ENCODE measurements at places on chromosomes 16 and 17. TPM values are rescaled to one million over a fixed set of nuclear protein-coding genes. Genes with fewer than 3 reads are reported as not detected.

The FAM117A gene
- 2.8 TPM for total RNA-seq

DNA sequence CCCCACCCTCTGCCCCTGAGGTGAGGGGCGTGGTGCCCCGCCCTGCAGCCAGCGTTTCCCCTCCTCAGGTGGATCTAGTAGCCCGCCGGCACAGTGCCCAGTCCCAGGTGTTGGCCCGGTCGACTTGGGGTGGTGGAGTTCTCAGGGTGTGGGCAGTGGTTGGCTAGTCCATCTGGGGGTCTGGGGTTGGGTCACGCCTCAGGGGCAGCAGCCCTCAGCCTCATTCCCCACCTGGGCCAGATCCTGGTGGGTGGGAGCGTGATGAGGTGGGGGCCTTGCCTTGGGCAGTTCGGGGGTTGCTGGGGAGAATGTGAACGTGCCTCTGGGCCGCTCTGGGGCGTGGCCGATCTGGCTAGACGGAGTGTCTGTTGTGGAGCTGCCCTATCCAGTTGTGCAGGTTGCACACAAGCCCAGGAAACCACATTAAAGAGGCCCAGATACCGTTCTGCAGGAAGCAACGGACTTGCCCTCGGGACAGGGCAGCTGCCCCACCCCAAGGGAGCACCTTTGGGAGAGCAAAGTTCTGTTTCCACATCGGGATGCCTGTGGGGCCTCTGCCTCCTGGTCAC, 32.0 kb downstream of the GSE1 start:
- no peak for DNase-seq

The SETD6 gene
- total RNA-seq, result 10.5 TPM

- no peak for DNase-seq
Measured at GRCh38 chr17:41505007-41505808, at the start of gene KRT13. Gene KRT13 (minus strand): TSS chr17:41505612. CDS start chr17:41505550, 62 bp downstream.

The CEP20 gene
- 14.4 TPM for total RNA-seq

DNA sequence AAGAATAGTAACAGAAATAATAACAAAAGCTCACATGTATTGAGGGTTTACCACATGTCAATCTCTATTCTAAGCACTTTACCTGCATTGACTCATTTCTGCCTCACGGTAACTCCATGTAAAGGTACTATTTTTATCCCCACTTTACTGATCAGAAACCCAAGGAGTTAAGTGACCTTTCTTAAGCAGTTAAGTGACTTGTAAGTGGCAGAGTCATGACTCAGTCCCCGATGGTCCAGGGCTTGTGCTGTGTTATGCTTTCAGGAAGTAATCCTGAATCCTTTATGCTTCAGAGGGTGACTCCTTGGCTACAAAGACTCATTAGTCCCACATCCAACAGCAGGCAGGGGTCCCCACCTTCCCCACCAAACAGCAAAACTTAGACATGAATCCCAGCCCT, 66.5 kb downstream of the MRM1 start:
- DNase-seq, result no peak

- peak; percentile 92 for DNase-seq
Measured at GRCh38 chr16:14501331-14502255, 128.5 kb downstream of the PARN start.

GRCh38 chr16:29148867-29149272, 164.0 kb downstream of the LAT start:
- peak; percentile 46 for DNase-seq

- no peak for DNase-seq
Measured at GRCh38 chr17:42584880-42585279, 7.4 kb upstream of the PSMC3IP start.

- DNase-seq, result no peak
Measured at GRCh38 chr17:59174671-59175070, 19.1 kb downstream of the PRR11 start.

The CACNA1G gene
- not detected for total RNA-seq
